Renal cortical epithelial cell (primary cell): ENCODE measurements at places on chromosomes 11 and 22. TPM values are rescaled to one million over a fixed set of nuclear protein-coding genes. Genes with fewer than 3 reads are reported as not detected.

GRCh38 chr11:60848714-60849151, 6.8 kb downstream of the CCDC86 start:
- no peak for DNase-seq

GRCh38 chr11:73055002-73055401, 87.1 kb downstream of the FCHSD2 start:
- DNase-seq, result no peak

- DNase-seq, result no peak
These were observed 189.6 kb upstream of the CCDC90B start for GRCh38 chr11:83475760-83476159.

GRCh38 chr11:761526-762108, 14.4 kb downstream of the TALDO1 start:
- DNase-seq, result no peak

DNA sequence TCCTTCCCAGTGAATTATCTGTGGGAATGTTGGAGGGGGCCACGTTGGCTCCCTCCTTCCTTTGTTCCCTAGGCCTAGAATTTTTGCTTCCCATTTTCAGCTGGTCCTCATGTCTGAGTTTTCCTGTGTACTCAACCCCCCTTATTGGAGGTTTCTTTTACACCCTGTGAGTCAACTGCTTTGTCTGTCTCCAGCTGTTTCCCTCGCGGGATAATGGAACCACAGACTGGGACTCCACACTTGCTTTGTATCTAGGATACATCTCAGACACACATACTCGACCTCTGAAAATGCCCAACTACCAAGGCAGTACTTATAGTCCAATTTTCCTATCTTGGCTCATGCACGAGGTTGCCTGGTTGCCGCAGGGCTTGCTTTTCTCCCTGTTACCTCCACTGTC, 352.7 kb upstream of the MPPED2 start:
- no peak for DNase-seq

PACSIN3 gene
- 29.8 and 44.6 TPM in 2 replicates for total RNA-seq

FOLH1 gene
- total RNA-seq, result 0.55 TPM in 1 of 2 replicates, not detected in the other

LAYN gene
- total RNA-seq, result 10.0 and 61.1 TPM in 2 replicates

LRRC10B gene
- total RNA-seq, result 0.15 TPM in 1 of 2 replicates, not detected in the other
